GM12864 (cell line): ENCODE measurements at places on chromosomes 1 and 21.

DNA sequence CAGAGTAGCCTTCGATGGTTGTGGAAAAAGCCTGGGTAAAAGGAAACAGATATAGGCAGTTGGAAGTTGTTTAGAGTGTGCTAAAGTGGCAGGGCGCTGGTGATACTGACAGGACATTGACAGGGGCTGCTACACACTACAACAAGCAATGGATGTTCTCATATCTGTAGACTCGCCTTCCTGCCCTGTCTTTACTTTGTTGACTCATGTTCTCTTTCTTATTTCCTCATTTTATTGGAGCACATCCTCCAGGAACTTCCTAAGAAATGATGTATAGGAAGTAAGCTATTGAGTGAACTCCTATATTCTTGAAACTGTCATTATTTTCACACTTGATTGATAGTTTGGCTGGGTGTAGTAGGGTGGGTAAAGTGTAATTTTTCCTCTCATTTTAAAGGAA is 51.0 kb downstream of the C4BPA start:
- no peak for DNase-seq

DNA sequence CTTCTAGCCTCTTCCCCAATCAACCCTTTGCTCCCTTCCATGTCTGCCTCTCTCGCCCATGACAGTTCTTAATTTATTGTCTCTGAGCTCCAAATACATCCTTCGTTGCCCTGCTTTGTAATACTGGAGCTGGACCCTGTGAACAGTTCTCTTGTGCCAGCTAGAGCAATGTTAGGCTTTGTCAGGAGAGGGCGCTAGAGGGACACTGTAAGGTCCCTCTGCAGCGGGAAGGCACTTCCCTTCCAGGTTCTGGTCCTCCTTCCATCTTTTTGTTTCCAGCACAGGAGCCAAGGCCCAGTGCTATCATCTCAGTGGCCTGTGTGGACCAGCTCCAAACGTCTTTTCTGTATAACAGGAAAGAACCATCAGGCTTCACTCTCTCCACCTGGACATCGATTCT is 95.9 kb downstream of the PTPRU start:
- no peak for DNase-seq

DNA sequence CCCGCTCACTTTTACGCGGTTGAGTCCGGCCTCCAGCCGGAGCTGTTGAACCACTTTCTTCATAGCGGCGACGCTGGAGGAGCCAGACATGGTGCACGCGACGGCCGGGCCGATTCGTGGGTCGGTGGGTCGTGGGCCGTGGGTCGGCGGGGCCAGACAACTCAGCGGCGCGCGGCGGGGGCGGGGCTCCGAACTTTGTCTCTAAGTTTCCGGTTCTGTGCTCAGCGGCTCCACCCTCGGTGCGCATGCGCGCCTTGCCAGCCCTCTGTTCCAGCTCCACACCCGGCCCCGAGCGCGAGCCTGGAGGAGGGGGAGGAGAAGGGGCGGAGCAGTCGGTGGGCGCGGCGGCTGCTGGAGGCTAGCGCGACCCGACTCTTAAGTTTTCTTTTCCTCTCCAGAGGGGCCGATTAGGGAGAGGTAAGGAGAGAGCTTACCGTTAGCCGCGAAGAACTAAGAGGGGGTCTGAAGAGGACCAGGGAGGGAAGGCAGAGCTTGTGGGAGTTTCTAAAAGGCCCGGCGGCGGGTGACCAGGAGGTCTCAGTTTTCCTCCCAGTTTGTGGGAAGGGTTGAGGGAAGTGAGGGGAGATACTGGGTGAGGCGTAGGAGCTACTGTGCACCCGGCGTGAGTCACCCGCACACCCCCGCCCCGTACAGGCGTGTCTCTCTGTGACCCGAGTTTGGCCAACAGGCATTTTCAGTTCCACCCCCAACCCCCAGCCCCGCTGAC is at the start of the genes GNG5 and SPATA1:
TSS of gene GNG5 (minus strand) at position 580 of the 727 bp plus-strand sequence. CDS start at position 90, 490 bp downstream.
TSS of gene SPATA1 (plus strand) at position 385 of the 727 bp plus-strand sequence. CDS start 9,974 bp downstream, outside the sequence.
- peak; percentile 86 for DNase-seq

- DNase-seq: no peak
Measured at GRCh38 chr1:51305371-51305823, 25.0 kb downstream of the TTC39A start.

DNA sequence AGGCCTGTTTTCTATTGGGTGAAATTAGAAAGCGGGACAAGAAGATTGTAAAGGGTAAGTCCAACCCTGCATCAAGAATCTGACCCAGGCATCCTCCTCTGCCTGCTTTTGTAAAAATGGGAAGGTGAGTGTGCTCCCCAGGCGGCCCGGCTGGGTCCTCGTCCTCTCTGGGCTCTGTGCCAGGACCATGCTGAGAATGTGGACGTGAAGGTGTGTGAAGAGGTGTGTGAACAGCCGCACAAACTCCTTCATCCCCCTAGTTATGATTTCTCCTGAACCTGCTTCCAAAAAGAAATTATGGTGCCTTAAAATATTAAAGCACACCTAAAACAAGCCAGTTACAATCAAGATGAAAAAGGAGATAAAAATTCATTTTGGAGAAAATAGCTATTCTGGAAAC is 185.7 kb downstream of the IGSF21 start:
- no peak for DNase-seq

GRCh38 chr1:50661626-50662025 is 238.4 kb upstream of the DMRTA2 start:
- DNase-seq: no peak

DNA sequence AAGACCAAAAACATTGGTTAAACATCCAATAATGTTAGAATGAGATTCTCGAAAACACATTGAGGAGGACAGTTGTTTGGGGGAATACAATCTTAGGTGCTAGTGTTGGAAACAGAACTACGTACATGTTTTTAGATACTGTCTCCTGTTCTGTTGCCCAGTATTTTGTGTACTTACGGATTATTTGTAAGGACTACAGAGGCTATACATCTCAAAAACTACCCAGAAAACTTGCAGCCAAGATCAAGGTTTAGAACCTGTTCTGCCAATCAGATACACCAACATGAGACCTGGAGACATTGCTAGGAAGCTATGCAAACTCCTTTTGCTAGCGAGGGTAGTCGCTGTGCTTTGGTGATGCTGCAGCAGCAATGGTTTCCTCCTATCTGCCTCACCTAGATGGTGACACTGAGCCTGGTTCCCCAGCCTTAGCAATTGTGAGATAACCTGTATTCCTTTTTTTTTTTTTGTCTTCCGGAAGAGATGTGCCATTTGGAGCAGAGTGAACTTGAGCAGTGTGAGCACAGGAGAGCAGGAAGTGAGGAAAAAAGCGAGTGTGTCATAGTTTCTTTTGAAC is 21.8 kb downstream of the YBX1 start:
- DNase-seq: no peak

DNA sequence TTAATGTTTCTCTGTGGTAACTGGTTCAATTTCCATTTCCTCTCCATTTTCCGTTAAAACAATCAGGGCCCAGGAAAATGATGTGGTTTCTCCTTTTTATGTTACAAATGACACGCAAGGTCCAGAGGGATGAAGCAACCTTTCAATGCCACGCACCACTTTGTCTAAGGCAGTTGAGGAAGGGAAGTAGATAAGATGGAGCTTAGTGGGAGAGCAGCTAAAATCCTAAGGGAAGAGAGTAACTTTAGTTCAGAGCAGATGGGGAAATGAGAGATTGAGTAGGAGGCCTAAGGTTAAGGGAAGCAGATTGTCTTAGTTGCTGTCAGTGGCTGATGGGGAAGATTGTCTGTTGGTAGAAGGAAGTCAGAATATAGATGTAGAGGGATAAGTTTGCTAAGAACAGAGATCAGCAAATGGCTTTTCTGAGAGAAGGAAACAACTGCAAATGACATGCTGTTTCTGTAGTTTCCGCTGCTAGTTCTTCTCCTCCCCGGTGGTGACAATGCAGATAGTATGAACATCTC is 660 bp downstream of the CD1C start:
- DNase-seq: no peak

DNA sequence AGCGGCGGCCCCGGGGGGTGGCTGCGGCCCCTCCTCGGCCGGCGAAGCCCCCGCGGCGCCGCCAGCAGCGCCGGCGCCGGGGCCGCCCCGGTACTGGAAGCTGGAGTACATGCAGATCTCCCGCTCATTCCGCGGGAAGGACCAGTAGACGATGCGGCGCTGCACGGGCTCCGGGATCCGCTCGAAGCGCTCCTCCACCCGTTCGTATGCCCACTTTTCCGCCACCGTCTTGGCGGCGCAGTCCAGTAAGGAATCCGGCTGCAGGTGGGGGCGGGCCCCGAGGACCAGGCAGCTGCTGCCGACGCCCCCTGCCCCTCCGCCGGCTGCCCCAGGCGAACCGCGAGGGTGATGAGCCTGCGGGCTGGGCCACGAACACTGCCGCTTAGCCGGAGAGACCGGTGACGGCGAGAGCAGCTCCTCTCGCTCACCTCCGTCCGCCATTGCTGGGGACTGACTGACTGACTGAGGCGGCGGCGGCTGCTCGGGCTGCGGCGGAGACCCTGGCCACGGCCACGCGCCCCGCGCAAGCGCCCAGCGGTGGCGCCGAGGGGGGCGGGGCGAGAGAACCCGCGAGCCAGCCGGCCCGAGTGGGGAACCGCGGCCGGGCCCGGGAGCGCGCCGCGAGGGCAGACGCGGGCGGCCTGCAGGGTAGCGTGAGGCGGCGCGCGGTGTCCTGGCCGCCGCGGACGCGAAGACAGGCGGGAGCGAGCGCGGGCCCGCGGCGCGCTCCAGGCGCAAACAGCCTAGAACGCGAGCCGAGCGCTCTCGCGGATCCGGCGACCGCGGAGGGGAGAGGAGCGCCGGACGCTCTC is at the start of gene ZSWIM5:
TSS of gene ZSWIM5 (minus strand) at position 696 of the 812 bp plus-strand sequence. CDS start at position 441, 255 bp downstream.
- DNase-seq: no peak

DNA sequence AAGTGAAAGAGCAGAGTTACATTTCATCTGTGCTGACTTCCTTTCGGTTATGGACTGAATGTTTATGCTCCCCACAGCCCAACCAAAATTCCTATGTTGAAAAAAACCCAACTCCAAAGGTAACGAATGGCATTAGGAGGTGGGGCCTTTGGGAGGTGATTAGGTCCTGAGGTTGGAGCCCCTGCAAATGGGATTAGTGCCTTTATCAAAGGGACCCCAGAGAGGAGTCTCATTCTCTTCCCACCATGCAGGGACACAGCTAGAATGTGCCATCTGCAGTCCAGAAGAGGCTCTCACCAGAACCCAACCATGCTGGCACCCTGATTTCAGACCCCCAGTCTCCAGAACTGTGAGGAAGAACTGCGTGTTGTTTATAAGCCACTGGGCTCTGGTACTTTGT is 199.3 kb downstream of the TOMM20 start:
- no peak for DNase-seq

- DNase-seq: no peak
Measured at GRCh38 chr1:29903548-29904166, 667.3 kb downstream of the PTPRU start.

GRCh38 chr21:37207441-37208009 is 59.6 kb downstream of the VPS26C start:
- no peak for DNase-seq

DNA sequence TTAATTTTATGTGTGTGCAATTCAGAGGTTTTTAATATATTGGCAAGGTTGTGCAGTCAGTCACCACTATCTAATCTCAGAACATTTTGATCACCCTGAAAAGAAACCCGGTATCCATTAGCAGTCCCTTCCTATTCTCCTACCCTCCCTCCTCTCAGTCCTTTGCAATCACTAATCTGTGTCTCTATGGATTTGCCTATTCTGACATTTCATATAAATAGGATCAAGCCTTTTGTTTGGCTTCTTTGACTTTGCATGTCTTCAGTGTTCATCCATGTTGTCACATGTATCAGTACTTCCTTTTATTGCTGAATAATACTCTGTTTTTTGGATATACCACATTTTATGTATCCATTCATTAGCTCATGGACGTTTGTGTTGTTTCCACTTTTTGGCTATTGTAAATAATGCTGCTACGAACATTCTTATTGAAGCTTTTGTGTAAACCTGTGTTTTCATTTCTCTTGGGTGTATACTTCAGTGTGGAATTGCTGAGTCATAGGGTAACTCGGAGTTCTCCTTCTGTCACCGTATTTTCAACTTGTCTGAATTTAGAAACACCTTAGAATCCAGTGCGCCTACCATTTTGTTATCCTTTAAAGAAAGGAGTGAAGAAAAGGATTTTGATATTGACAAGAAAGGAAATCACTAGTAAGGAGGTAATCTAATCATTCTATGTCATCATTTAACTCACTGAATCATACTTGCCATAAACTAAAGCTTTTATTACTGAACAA is 3.4 kb downstream of the CEP85 start:
- no peak for DNase-seq

- DNase-seq: no peak
Measured at GRCh38 chr21:45401916-45402900, 2.8 kb upstream of the COL18A1 start.

GRCh38 chr1:85991261-85991660 is 165.3 kb downstream of the COL24A1 start:
- DNase-seq: no peak

DNA sequence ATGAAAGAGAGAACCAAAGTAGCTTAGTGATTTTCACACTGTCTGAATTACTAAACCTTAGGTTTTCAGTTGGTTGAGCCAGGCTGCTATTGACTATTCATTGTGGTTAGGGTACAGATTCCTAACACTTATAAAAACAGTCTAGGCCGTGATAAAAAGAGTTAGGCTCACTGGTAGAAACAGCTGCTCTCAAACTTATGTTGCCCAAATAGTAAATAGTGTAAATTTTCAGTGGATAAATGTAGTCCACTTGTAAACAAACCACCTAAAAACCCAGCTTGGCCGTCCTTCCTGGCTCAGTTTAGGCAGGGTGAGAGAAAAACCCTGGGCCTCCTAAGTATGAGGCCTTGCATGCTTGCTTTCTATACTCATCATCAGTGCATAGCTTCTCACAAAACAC is 34.9 kb downstream of the ARID1A start:
- no peak for DNase-seq

GRCh38 chr1:75602486-75602885 is 8.4 kb downstream of the SLC44A5 start:
- DNase-seq: no peak

DNA sequence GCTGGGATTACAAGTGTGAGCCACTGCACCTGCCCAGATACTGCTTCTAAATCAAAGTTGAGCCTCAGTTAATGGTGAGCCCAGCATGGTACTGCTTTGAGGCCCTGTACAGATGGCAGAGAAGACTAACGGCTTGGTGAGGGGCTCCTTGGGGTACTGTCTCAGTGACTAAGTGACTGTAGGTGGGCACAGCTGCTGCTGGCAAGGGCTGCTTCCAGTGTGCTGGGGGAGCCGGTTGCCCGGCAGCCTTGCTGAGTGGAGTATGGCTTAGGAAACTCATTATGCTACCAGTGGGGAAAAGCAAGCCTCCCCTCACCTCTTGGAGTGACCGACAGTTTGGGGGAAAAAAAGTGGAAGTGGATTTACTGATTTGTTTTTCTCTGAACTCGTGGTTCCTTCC is 23.6 kb upstream of the ARHGEF10L start:
- no peak for DNase-seq

- DNase-seq: no peak
Measured at GRCh38 chr1:171509191-171509590, 23.9 kb downstream of the PRRC2C start.

- DNase-seq: no peak
Measured at GRCh38 chr1:18606443-18607288, 24.0 kb upstream of the PAX7 start.

- DNase-seq: no peak
Measured at GRCh38 chr1:207672522-207673130, 27.7 kb downstream of the CR1L start.
